ENCODE measurements at places on chromosomes 16 and 17. TPM values are rescaled to one million over a fixed set of nuclear protein-coding genes. Genes with fewer than 3 reads are reported as not detected.
A peak's percentile ranks its signal among the peaks of the same experiment; 100 is the strongest.

Gene ADCY9
- 6.5 TPM for total RNA-seq

DNA sequence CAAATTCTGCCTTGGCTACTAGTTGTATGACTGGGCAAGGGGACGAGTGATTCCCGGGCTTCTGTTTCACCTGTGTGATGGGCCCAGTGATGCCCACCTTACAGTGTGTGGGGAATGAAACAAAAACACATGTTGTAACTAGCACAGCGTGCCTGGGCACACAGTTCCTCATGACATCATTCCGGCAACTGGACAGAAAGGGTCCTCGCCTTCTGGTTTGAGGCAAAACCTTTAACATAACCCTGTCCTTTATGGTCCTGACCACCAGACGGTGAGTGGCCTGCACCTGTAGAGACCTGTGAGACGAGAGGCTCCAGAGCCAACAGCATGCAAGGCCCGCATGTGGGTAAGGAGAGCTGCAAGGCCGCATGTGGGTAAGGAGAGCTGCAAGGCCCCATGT is 7.7 kb upstream of the SLC38A8 start:
- DNase-seq: no peak
- no peaks in the 10 kb centered on the region for H3K27me3 ChIP-seq
- peaks cover 11% of the 10 kb centered on the region for H3K36me3 ChIP-seq

DNA sequence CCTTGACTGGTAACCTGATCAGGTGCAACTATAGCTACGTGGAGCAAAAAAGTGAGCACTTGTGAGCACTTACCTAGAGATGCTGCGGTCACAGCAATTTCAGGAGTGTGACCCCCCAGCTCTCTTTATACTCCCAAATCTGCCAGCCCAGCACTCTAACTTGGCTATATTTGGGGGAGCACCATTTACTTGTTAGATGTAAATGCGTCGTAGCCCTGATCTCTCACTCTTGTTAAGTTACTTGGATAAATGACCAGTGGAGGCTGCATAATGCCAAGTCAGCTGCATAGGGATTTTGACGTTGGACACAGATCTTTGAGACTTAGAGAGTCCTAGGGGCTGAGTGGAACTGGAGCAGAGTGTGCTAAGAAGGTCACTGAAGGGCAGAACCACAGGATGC is at the start of gene MYH13:
TSS of gene MYH13 (minus strand) at position 101 of the 400 bp plus-strand sequence. CDS start 8,476 bp downstream, outside the sequence.
- H3K36me3 ChIP-seq: no peaks in the 10 kb centered on the region
- no peak within 1 kb of the TSS for H3K4me3 ChIP-seq
- DNase-seq: no peak
- H3K27ac ChIP-seq: no peak within 1 kb of the TSS

Gene CTRL
- total RNA-seq: 1.5 TPM

Gene MYH2
- not detected for total RNA-seq

GRCh38 chr17:42431758-42432161 is 8.7 kb upstream of the CAVIN1 start:
- no peak overlapping the region for H3K4me3 ChIP-seq
- peaks cover 4% of the 10 kb centered on the region for H3K4me1 ChIP-seq
- H3K27ac ChIP-seq: no peak overlapping the region
- H3K36me3 ChIP-seq: no peaks in the 10 kb centered on the region
- no peak for DNase-seq
- H3K27me3 ChIP-seq: peaks cover 2% of the 10 kb centered on the region

Gene HAS3
- total RNA-seq: 0.31 TPM

DNA sequence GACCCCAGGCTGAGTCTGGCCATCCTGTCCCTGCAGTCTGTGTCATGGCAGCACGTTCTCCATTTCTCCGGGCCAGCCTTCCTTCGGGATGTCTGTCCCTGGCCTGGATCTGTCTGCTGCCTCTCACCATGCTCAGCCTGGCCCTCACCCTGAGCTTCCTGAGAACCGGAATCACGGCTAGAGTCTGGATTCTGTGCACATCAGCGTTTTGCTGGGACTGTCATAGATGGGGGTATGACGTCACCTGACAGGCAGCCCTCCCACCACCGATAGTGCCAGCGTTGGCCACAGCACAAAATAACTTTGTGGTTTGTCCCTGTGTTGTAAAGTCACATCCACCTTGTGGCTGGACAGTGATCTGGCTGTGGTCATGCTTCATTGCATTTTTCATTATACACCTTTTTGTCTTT is 59.2 kb downstream of the B9D1 start:
- no peak for DNase-seq
- peaks cover 23% of the 10 kb centered on the region for H3K4me1 ChIP-seq
- no peak overlapping the region for H3K4me3 ChIP-seq

DNA sequence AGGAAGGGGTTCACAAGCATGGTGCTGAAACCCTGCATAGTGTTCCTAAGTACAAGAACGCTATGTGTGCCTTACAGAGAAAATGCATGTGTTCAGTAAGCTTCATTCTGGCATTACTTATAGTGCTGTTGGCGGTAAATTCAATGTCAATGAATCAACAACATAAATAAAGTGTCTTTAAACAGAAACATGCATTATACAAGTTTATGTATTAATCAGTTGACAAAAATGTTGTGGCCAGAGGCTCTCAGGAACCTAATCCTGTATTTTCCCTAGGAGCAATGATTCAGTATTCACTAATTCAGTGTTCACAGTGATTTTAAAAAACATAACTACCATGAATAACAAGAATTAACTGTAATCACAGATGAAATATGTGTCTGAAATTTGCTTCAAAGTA is 47.1 kb upstream of the MYOCD start:
- H3K4me3 ChIP-seq: no peak overlapping the region
- no peak for DNase-seq
- peaks cover 5% of the 10 kb centered on the region for H3K27me3 ChIP-seq
- no peak overlapping the region for H3K27ac ChIP-seq
- H3K4me1 ChIP-seq: no peaks in the 10 kb centered on the region

GRCh38 chr16:53952215-53953208 is 248.6 kb downstream of the FTO start:
- H3K4me3 ChIP-seq: peak overlapping the region; percentile 7
- H3K27ac ChIP-seq: no peak overlapping the region
- H3K27me3 ChIP-seq: no peaks in the 10 kb centered on the region
- peaks cover 10% of the 10 kb centered on the region for H3K36me3 ChIP-seq
- H3K4me1 ChIP-seq: peaks cover 24% of the 10 kb centered on the region

- DNase-seq: no peak
- H3K36me3 ChIP-seq: no peaks in the 10 kb centered on the region
- peaks cover 2% of the 10 kb centered on the region for H3K27me3 ChIP-seq
Measured at GRCh38 chr17:74160656-74161502, 42.6 kb upstream of the RPL38 start.

DNA sequence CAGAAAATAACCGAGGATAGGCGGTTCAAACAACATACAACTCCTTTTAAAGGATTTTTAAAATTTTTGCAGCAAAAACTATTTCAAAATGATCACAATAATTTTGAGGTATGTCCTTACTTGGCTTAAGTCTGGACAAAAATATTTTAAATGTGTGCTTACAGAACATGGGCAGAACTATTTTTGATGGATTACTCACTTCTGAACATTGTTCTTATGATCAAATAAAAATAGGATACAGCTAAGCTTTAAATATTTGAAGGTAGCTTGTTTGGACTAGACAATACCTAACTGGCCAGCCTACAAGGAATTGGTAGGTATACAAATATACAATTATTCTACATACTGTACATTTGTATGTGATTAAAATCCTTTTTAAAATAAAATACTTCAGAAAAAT is 14.3 kb upstream of the INTS2 start:
- no peak overlapping the region for H3K27ac ChIP-seq
- no peak for DNase-seq
- no peaks in the 10 kb centered on the region for H3K27me3 ChIP-seq
- H3K36me3 ChIP-seq: peaks cover 4% of the 10 kb centered on the region

DNA sequence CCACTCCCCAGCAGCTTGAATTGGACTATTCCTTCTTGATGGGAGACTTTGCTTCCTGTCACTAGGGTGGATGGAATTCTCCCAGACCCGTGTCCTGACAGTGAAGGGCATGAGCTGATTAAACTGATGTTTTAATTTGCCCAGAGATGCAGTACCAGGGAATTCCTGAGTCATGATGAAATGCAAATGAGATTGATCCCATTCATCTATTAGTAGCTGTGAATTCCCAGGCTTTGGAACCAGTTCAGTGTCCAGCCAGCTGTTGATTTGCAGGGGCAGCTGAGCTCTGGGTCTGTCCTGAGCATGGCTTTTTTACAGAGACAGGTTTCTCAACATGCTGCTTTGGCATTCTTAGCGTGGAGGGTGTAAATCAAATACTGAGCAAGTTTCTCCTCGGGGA is 157.9 kb downstream of the PITPNC1 start:
- peaks cover 15% of the 10 kb centered on the region for H3K4me1 ChIP-seq
- H3K27me3 ChIP-seq: no peaks in the 10 kb centered on the region
- no peak for DNase-seq
- H3K36me3 ChIP-seq: peaks cover 9% of the 10 kb centered on the region
- no peak overlapping the region for H3K27ac ChIP-seq

Gene CSF3
- total RNA-seq: not detected

- no peaks in the 10 kb centered on the region for H3K36me3 ChIP-seq
- H3K27me3 ChIP-seq: peaks cover 17% of the 10 kb centered on the region
- H3K27ac ChIP-seq: no peak overlapping the region
- H3K4me1 ChIP-seq: no peaks in the 10 kb centered on the region
Measured at GRCh38 chr16:77584205-77584859, 138.0 kb upstream of the NUDT7 start.

GRCh38 chr16:63652091-63652490 is 1469.8 kb downstream of the CDH11 start:
- H3K4me3 ChIP-seq: no peak overlapping the region
- DNase-seq: no peak
- H3K27me3 ChIP-seq: no peaks in the 10 kb centered on the region
- H3K36me3 ChIP-seq: no peaks in the 10 kb centered on the region
- no peaks in the 10 kb centered on the region for H3K4me1 ChIP-seq

DNA sequence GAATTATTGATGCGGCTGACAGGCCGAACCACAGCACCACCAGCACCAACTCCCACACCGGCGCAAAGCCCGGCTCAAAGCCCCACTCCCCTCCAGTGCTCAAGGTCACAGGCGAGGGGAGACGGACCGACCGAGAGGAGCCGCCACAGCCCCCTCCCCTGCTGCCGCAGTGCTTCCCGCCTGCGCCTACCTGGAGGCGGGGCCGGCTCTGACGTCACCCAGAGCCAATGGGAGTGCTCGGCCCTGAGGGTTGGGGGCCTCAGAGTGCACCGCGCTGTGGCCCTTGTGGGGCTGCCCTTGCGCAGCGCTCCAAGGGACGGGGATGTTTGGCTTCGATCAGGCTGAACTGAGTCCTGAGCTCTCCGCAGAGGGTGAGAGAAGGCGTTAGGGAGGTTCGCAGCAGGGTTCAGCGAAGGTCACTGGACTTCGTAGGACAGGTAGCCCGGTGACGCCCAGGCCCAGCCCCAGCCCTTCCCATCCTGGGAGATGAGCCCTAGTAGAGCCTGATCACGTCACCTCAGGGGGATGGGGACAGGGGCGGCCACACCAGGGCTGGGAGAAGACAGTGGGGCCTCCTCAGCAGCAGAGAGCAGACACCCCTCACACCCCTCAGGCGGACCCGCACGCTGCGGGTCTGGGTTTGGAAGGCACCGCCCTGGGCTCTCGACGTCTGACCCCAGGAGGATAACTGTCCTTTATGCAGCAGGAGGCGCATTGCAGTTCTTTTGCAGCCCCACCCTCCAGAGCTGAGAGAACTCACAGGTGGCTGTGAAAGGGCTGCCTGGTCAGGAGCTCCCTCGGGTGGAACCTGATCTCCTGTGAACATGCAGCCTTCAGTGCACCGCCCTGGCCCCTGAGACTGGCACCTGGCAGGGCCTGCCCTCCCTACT is 1.5 kb downstream of the NDRG4 start:
- H3K36me3 ChIP-seq: no peaks in the 10 kb centered on the region
- no peak overlapping the region for H3K27ac ChIP-seq
- peak; percentile 63 for DNase-seq
- H3K4me1 ChIP-seq: peaks cover 11% of the 10 kb centered on the region
- no peaks in the 10 kb centered on the region for H3K27me3 ChIP-seq

Gene GGT6
- not detected for total RNA-seq

GRCh38 chr17:72516772-72517399 is 396.1 kb downstream of the SOX9 start:
- H3K27ac ChIP-seq: no peak overlapping the region
- no peak for DNase-seq
- H3K4me3 ChIP-seq: no peak overlapping the region

Gene MPP3
- total RNA-seq: 0.30 TPM

Gene IGFBP4
- 8.8 TPM for total RNA-seq

DNA sequence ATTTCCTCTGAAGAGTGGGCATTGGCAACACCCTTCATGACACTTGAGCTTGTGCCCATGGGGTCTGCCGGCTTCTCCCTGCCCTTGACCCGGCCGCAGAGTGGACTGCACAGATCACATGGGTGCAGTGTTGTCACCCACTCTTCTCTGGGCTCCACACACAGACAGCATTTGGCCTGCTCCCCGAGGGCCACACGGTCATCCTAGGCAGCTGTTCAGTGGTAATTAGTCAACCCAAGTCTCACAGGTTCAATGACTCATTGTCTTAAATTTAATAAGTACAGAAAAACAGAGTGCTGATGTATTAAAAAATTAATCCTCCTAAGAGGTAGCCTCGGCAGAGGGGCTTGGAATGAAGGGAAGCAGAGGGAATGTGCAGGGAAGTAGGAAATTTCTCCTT is 204.8 kb downstream of the MSI2 start:
- H3K27me3 ChIP-seq: no peaks in the 10 kb centered on the region
- H3K4me3 ChIP-seq: no peak overlapping the region

DNA sequence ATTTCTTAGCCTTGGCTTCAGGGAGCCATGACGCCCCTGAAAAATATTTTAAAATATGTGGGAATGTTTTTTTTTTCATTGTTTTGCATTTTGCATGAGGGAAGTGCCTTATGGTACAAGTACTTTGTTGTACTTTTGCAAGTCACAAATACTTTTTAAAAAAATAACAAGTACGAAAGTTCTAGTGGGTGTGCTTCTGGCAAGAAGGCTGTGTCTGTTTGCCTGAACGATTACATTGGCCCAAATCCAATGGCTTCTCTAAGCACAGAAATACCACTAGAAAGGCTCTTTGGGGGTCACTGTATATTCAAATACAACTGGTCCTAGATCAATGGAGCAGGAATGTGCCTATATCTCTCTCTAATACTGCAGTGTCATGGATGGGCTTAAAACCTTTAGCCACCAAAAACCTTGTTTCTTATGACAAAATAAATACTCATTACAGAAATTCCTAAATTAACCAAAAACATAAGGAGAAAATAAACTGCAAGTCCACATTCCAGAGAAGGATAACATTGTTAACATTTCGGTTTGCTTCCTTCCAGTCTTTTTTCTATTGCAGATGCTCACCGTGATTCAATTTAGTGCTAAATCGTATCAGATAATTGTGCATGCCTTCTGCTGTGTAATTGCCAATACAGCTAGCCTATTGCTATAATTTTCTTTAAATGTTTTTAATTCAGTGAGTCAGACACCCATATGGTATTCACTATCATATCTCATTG is 97.4 kb downstream of the VAT1L start:
- DNase-seq: no peak
- H3K27me3 ChIP-seq: peaks cover 7% of the 10 kb centered on the region
- H3K36me3 ChIP-seq: no peaks in the 10 kb centered on the region
- no peaks in the 10 kb centered on the region for H3K4me1 ChIP-seq
- no peak overlapping the region for H3K4me3 ChIP-seq

DNA sequence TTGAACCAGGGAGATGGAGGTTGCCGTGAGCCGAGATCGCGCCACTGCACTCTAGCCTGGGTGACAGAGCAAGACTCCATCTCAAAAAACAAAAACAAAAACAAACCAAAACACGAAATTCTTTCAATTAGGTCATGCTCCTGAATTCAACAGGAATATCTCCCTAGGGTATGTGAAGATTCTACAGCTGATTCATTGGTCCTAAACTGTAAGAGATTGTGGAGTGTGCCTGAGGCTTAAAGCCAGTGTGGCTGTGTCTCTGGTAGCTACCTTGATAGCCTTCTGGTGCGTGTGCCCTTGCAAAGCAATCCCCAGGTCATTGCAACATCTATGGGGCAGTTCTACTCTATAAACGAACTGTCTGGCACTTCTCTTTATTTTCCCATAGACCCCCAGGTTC is 48.4 kb downstream of the USP43 start:
- no peaks in the 10 kb centered on the region for H3K27me3 ChIP-seq
- no peak for DNase-seq
- no peaks in the 10 kb centered on the region for H3K36me3 ChIP-seq
- H3K4me3 ChIP-seq: no peak overlapping the region
